Osteoblast (primary cell): ENCODE measurements at places on chromosomes 2 and 18. TPM values are rescaled to one million over a fixed set of nuclear protein-coding genes. Genes with fewer than 3 reads are reported as not detected.

The GPR55 gene
- total RNA-seq, result not detected in 2 replicates

The CBLN2 gene
- under 0.01 TPM in 1 of 2 replicates, not detected in the other for total RNA-seq

The SIX3 gene
- total RNA-seq, result not detected in 2 replicates

The GAD1 gene
- total RNA-seq, result 0.36 and 0.59 TPM in 2 replicates

The ASTL gene
- total RNA-seq, result not detected in 2 replicates

The CTAGE1 gene
- total RNA-seq, result under 0.01 TPM in 1 of 2 replicates, not detected in the other

The CDK15 gene
- total RNA-seq, result 4.7 and 5.3 TPM in 2 replicates

The WDCP gene
- 8.3 and 9.1 TPM in 2 replicates for total RNA-seq

The TMEM163 gene
- total RNA-seq, result under 0.01 TPM in 1 of 2 replicates, not detected in the other

The PRSS56 gene
- not detected in 2 replicates for total RNA-seq

The FAM124B gene
- total RNA-seq, result not detected in 2 replicates
